Muscle of leg (tissue), 16 donors: ENCODE measurements at places on chromosomes 3 and 15. TPM values are rescaled to one million over a fixed set of nuclear protein-coding genes. Genes with fewer than 3 reads are reported as not detected.
A peak's percentile ranks its signal among the peaks of the same experiment; 100 is the strongest.

DNA sequence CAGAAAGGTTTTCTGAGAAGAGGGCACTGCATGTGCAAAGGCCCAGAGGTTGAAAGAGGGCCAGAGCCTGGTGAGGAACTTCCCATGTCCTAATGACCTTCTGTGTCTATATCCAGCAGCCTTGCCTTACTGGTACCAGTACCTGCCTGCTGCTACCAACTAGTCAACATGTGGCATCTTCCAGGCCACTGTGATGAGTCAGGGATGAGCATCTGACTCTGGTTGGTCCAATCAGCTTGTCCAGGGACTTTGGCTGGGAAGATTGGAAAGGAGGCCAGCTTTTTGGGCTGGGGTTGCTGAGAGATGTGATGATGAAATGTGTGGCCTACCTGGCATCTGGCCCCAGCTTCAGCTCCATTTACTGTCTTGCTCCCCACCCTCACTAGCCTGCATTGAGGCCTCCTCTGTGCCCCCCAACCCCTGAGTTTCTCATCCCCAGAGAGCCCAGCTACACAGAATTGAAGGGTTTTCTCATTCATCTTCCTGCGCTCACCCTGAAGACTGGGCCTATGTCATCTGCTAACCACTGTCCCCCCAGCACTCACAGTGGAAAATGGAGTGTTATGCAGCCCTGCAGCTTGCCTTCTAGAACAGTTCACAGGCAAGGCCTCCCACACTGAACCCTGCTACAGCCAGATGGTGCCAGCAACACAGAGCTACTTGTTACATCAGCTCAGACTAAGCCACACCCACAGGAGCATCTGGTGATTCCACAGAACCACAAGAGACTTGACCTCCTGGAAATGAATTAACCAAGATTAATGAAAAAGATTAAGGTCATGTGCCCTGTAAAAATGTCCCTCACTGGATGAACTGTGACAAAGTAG lies 1.3 kb upstream of the TWF2 start:
- no peak for DNase-seq

- no peak for DNase-seq
These were observed 1.5 kb downstream of the ACAD11 start for GRCh38 chr3:132657869-132658747.

GRCh38 chr3:28745916-28746617 lies 397.4 kb upstream of the AZI2 start:
- DNase-seq = peak; percentile 77

GRCh38 chr3:177563243-177563780 lies 366.0 kb upstream of the TBL1XR1 start:
- no peak for DNase-seq

CCR1 gene
- 3.9 TPM for polyA plus RNA-seq

DNA sequence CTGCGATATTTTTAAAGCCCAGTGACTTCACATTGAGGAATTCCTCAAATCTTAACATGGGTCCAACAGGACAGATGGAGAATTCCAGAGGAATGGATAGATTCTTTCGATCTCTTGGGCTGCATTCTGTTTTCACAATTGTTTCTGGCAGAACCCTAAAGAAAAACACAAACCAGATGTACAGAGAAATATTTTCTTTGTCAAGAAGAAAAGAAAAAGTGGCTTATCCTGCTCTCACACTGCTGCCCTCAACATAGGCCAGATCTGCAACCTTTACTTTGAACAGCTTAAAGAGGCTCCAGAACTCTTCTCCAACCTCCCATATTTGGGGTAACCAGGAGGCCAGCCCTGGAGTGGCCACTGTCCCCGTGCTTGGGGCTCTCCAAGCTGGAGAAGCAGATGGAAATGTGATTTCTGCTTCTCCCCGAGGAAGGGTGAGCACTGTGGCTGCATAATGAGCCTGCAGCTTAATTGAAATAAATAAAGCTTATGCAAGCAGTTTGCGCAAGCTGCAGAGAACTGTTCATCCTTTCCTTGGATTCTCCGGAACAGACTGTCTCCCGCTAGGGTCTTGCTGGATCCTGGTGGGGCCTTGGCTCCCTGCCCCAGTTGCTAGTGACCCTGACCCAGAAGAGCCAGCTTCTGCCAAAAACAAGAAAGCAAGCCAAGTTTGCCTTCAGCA lies 453.2 kb upstream of the PROK2 start:
- peak; percentile 88 for DNase-seq

GRCh38 chr3:187014417-187014864 lies 84.1 kb downstream of the ST6GAL1 start:
- no peak for DNase-seq

DNA sequence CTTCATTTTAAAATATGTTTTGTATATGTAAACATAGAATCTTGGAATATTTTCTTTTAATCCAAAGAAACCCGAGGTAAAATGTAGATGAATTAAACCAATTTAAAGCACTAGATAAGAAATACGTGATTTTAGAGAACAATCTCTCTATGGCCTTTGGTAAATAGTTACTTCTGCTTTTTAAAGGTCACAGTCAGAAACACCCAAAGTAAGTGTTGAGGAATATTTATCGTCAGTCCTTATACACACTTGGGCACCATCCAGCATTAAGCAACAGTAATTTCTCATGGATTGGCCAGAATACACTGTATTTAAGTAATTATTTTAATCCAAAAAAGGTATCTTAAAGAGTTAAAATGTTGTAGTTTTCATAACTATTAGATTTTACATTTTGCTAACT lies 713.2 kb downstream of the NLGN1 start:
- no peak for DNase-seq
